Activated T-helper 2 cell treated with anti-CD3 and anti-CD28 coated beads, Interferon-gamma antibody, Interleukin-2, Interleukin-4, amounts not matched to agents 10 μg/mL and 5 μg/mL and 100 μg/mL, durations not matched to agents 14 hours and 24 hours and 36 hours (primary cell): ENCODE measurements at places on chromosomes 1 and 21. TPM values are rescaled to one million over a fixed set of nuclear protein-coding genes. Genes with fewer than 3 reads are reported as not detected.
A peak's percentile ranks its signal among the peaks of the same experiment; 100 is the strongest.

DNA sequence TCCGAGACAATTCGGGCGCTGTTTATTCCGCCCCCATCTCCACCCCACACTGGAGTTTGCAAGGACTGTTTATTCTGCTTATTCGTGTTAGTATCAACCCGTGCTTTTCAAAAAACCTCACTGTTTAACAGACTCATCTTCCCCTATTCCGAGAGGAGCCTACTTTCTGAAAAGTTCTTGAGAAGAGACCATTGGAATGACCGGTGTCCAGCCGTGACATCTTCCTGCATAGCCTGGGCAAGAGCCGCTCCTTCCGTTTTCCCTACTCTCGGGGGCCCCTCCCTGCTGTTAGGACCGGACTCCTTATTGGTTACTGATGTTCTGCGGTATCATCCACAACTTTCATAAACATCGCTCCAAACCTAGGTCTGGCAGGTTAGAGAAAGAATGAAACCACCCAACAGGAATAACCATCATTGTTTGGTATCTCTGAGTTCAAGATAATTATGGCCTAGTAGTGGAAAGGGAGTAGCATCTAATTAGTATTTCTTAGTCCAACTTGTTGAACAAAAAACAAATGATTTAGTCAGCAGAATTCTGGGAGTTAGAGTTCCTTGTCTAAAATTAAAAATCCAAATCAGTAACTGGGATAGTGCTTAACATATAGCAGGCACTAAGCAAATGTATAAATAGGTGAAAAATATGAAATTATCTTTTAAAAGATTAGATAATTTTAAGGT lies 837 bp downstream of the STXBP3 start:
- DNase-seq = peak; percentile 37

DNA sequence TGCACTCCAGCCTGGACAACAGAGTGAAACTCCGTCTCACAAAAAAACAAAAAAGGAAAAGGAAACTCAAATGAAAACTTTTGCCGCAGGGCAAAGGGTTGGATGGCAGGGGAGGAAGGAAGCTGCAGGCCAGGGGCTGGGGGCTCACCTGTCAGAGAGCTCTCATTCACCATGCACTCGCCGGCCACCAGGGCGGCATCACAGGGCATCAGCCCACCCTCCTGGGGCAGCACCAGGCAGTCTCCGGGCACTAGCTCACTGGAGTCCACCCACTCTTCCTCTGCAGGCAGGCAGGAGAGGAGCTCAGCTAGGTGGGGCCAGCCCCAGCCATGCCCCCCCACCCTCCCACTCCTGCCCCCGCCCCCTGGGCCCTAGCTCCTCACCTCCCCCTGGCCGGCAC lies 11.9 kb downstream of the ATP13A2 start:
- DNase-seq = no peak

GRCh38 chr1:45827256-45827655 lies 23.8 kb downstream of the MAST2 start:
- no peak for DNase-seq

DNA sequence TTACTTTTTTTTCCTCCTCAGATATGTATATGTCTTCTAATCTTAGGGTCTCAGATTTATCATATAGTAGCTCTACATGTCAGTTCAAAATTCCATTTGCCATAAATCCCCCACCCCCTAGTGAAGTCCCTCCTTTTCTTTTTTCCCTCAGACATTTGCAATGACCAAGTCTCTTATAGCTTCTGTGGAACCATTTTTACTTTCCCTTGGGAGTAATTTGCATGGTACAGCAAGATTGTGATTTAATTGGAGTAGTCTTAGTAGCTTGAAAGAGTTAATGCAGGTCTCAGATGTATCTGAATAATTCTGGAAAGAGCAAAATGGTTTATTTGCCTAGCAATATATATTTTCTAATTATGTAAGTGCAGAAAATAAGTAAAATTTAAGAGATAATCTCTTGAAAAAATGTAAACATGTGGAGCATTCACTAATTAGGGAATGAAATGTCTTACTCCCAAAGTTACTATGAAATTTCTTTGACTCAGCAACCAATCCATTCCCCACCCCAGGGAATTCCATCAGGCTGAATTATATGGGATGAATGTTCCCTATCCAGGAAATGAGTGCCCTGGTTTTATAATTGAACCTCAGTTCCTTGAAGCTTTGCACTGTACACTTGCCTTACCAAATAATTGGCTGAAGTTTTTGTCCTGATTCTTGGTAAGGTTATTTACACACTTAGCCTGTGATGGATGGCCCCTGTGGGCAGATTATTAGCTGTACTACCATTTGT lies 267.0 kb downstream of the DNM3 start:
- DNase-seq = no peak

GRCh38 chr1:31660871-31661455 lies 16.3 kb upstream of the PEF1 start:
- DNase-seq = no peak

DNA sequence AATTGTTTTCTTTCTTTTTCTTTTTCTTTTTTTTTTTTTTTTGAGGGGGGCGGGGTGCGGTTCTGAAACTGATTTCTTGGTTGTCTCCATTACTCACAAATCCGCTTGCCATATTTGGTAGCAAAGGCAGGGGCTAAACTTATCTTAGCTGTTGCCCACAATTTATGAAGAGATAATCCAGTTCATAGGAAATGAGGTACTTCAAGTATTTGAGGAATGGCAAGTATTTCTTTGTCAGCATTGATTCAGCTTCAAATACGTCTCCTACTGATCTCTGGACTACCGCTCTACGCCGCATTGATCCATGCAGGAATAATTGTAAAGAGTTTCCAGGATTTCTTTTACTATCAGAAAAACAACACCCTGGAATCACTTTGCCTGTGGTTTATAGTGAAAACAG lies 289.2 kb upstream of the DPYD start:
- DNase-seq = no peak

The POU2F1 gene
- total RNA-seq = 21.3 and 21.9 TPM in 2 replicates

DNA sequence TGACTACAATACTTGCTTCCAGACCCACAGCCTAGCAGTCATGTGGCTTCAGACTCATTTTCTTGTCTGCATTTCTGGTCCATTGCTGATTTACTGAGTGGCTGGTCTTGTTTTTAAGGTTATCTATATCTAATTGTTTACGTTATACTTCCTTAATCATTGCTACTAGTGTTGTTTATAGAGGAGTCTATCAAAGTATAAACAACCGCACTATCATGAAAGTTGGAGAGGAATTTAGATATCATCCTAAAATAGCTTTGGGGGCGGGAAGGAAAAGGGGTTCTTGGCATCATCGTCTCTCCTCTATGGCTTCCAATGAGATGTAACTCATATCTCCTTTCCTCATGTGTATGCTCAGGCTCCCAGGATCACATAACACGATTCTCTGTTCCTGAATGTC lies 372.1 kb upstream of the PBX1 start:
- DNase-seq = no peak

The SPRR2F gene
- not detected in 2 replicates for total RNA-seq

The CATSPER4 gene
- total RNA-seq = not detected in 2 replicates

GRCh38 chr1:25105836-25106235 lies 126.5 kb downstream of the SYF2 start:
- no peak for DNase-seq

The MMP23B gene
- 0.94 and 1.4 TPM in 2 replicates for total RNA-seq

- no peak for DNase-seq
These were observed 17.4 kb upstream of the BCAR3 start for GRCh38 chr1:93699049-93699384.

DNA sequence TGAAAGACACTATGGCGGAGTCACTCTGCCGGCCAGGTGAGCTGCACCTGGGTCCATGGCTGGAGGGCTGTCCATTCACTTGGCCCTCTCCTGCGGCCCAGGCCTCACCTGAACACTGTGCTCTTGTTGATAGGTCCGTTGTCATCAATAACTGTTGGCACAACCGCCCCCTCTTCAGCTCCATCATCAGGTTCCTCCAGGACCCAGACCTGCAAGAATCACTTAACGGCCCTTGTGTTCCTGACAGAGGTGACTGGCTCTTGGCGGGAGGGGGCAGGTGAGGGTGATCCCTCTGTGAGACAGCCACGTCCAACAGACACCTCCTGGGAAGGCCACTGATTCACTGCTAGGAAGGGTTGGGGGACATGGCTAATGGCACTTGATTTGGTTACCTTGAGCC lies 54.9 kb downstream of the INAVA start:
- no peak for DNase-seq
